Activated B cell treated with CpG ODN at 0.5 μM for 24 hours (primary cell): ENCODE measurements at places on chromosomes 1 and 21.
A peak's percentile ranks its signal among the peaks of the same experiment; 100 is the strongest.

DNA sequence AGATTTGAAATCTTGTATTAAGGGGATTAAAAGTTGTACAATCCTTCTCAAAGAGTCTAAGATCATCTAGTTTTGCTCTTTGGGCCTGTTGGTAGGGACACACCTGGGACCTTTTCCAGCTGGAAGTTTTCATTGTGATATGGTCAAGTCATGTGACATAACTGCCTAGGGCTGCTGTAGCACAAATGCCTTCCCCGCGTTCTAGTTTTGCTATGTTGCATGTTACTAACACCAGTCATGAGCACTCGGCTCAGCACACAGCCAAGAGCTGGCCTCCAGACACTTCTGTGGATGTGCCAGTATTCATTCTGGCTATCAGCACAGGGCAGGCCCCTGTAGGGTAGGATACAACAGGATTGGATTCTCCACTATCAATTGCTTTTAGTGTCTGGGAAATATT lies 14.6 kb upstream of the FLG2 start:
- DNase-seq: no peak

DNA sequence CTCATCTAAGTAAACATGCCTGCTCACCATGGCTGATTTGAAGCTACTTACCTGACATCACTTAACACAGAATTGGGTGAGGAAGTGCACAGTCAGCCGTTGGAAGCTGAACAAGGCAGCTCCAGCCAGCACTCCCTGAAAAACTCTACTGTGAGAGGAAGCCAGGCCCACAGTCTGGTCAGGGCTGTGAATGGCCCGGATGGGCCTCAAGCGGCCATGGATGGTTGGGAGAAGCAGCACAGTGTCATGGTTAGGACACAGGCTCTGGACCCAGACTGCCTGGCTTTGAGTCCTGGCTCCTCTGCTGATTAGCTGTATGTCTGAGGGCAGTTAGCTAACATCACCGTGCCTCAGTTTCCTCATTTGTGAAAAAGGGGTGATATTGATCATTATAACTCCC lies 267.8 kb downstream of the GRIK3 start:
- DNase-seq: no peak

DNA sequence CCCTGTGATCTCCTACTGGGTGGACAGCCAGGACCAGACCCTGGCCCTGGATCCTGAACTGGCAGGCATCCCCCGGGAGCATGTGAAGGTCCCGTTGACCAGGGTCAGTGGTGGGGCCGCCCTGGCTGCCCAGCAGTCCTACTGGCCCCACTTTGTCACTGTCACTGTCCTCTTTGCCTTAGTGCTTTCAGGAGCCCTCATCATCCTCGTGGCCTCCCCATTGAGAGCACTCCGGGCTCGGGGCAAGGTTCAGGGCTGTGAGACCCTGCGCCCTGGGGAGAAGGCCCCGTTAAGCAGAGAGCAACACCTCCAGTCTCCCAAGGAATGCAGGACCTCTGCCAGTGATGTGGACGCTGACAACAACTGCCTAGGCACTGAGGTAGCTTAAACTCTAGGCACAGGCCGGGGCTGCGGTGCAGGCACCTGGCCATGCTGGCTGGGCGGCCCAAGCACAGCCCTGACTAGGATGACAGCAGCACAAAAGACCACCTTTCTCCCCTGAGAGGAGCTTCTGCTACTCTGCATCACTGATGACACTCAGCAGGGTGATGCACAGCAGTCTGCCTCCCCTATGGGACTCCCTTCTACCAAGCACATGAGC lies 17.2 kb upstream of the SLC25A44 start:
- DNase-seq: no peak

DNA sequence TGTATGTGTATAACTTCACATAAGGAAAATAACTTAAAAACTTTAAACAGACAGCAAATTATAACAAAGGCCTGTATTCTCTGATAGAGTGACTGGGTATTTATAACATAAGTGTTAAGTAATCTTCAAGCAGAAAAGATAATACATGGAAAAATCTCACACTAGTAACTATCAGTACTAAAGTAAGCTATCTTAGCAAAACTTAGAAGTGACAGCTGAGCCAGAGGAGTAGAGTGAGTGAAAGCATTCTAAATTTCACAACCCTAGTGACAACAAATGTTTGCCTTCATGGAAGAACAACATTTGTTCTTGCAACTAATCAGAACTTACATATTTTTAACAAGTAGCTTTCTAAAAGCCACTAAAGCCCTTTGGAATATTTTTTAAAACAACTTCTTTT lies 74.5 kb upstream of the B3GALT2 start:
- no peak for DNase-seq

- no peak for DNase-seq
Observed at GRCh38 chr1:111671852-111672251, 52.3 kb downstream of the RAP1A start.

GRCh38 chr21:16870103-16870502 lies 642.7 kb upstream of the CXADR start:
- DNase-seq: no peak

- peak; percentile 80 for DNase-seq
Observed at GRCh38 chr1:117059678-117060440, at the start of gene TTF2. TTF2 (plus strand) TSS chr1:117060326; CDS start chr1:117060347, 21 bp downstream.

DNA sequence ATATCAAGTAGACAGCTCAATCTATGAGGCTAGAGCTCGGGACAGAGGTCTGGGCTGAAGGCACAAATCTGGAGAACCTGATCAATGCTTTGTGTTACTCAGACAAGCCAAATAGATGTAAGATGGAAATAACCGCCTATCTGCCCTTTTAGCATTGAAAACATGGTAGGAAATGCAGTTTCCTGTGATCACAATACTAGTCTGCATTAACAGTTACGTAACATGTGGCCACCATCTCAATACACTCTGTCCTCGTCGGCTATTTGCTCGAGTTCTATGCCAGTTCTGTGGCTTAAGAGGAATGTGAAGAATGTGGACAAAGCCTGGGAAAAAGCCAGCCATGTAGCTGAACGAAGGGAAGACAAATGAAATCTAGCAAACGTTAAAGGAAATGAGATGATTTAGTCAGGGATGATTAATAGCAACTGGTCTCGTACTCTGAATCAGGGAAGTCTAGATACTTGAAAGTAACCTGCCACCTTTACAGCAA lies 73.3 kb downstream of the HSF2BP start:
- no peak for DNase-seq

- DNase-seq: no peak
Observed at GRCh38 chr1:151992303-151993083, 1.2 kb downstream of the S100A10 start.

DNA sequence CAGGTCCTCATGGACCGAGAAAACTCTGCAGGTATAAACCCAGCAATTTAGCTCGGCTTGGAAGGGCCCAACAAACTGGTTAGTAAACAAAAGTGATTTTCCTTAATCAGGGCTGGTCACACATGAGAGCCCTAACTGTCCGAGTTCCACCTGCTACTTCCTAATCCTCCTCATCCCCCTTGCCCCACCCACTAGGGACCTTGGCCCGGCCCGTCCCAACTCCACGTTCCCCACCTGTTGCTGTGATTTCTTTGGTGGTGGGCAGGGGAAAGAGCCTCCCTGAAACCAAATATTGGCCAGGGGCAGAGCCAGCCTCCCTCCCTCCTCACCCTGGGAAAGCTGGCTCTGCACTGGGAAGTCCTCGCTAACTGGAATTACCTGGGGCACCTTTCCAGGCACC lies 304.2 kb upstream of the PROX1 start:
- no peak for DNase-seq

GRCh38 chr1:39178541-39179431 lies 25.7 kb upstream of the MACF1 start:
- DNase-seq: no peak

DNA sequence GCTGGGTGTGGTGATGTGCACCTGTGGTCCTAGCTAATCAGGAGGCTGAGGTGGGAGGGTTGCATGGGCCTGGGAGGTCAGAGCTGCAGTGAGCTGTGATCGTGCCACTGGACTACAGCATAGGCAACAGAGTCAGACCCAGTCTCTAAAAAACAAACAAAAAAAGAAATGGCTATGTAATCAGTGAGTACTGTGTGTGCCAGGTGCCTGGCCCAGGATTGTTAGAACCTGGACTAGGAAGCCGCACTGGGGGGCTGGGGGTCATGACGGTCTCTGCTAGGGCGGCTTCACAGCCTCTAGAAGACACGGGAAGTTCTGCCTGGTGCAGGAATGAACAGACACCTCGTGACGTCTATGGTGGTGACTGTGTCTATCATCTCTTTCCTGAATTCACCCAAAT lies 8.5 kb downstream of the TMEM9 start:
- no peak for DNase-seq

- DNase-seq: no peak
Observed at GRCh38 chr1:21262293-21263051, 27.8 kb downstream of the ECE1 start.

DNA sequence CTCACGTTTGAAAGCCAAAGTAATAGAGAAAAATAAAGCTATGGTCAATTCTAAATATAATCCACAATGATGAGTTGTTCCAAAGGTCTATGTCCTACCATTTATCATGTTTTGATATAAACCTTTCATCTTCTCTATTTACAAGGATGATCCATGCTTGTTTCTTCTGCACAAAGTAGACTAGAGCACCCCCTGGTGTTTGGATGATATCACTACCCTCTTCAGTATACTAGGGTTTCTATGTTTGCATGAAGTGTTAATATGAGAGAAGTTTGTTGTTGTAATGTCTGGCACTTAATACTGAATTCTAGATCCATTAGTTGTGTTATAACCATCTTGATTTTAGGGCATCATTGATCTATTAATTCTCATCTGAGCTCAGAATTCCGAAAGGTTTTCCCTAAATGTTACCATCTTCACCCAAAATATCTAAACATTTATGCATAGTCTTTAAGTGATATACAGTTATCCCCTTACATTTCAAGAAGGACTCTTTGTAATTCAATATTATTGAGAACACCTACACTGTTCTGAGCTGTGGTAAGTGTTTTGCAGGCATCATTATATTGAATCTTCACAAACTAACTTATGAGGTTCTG lies 21.1 kb downstream of the CLDN8 start:
- no peak for DNase-seq

DNA sequence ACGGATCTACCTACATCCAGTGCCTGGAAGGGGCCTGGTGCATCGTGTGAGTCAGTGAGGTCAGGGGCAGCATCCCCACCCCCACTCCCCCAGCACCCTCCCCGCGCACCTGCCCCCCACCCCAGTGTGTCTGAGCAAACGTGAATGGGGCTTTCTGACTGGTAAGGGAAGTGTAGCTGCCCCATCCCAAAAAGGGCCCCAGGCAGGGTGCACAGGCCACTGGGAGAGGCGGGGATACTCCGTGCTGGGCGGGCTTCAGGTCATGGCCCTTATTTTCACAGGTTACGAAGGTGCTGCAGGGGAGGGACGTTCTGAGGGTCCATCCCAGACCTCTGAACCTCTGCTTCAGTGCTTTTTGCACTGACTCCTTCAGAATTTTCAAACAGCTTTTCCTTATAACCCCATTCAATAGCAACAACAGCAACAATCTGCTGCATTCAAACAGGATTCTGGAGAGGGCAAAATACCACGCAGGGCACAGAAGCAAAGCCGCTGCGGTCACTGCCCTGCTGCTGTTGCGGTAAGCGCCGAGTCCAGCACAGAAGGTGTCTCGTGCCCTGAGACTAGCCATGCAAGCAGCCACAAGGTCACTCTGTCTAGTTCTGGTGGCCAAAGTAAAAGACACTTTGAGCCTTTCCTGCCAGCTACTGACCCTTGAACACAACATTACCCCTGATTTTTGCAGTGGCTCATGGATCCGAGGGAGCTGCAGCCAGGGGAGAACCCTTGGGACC lies 10.3 kb downstream of the TTC34 start:
- DNase-seq: no peak

DNA sequence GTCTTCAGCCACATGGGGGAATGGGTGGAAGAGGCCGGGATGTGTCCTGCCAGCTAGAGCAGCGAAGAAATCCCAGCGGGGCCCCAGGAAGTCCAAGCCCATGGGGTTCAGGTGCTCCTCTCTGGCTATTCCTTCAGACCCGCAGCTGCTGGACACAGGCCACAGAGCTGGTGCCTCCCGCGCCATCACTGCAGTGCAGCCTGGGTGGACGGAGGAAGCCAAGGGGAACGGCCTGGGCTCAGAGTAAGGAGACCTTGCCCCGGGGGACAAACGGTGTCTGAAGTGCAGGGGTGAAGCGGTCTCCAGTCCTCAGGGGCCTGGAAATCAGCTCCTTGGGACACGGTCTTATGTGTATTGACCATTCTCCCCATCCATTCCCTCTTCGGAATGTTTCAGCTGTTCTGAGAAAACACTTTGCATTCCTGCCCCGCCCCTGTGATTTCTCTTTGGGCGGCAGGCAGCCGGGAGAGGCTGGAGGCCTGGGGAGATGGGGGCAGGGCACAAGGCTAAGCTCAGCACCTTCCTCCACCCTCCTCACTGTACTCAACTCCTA lies 18.4 kb downstream of the MTHFR start:
- no peak for DNase-seq

- no peak for DNase-seq
Observed at GRCh38 chr1:224726441-224727182, 110.5 kb downstream of the CNIH3 start.

DNA sequence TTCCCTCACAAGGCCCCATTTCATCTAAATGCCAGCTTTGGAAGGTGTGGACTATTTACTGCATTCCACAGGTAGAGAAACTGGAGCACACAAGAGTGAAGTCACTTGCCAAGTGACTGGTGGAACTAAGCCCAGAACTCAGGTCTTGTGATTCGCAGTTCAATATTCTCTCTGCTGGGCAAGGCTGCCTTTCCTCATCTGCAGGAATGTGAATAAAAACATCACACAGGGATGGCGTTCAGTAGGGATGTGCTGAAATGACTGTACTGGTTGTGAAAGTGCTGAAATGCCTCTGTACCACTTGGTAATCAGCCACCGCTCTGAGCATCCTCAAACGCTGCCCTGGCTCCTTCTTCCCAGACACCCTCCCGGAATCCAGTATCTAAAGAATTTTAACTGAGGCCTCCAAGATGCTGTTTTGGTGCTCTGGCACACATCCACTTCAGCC lies 145.6 kb downstream of the HIVEP3 start:
- DNase-seq: no peak

DNA sequence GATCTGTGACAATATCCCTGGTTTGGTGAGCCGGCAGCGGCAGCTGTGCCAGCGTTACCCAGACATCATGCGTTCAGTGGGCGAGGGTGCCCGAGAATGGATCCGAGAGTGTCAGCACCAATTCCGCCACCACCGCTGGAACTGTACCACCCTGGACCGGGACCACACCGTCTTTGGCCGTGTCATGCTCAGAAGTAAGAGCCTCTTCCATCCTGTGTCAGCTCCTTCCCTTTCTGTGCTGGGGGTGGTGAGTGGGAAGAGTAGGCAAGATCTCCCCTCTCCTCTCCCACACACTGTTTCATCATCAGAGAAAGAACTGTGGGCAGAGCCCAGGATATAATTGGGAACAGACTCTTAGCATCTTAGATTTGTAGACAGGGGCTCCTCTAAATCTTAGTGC lies 6.1 kb downstream of the WNT2B start:
- DNase-seq: no peak
